ENCODE measurements at places on chromosomes 5 and 9.
A peak's percentile ranks its signal among the peaks of the same experiment; 100 is the strongest.

DNA sequence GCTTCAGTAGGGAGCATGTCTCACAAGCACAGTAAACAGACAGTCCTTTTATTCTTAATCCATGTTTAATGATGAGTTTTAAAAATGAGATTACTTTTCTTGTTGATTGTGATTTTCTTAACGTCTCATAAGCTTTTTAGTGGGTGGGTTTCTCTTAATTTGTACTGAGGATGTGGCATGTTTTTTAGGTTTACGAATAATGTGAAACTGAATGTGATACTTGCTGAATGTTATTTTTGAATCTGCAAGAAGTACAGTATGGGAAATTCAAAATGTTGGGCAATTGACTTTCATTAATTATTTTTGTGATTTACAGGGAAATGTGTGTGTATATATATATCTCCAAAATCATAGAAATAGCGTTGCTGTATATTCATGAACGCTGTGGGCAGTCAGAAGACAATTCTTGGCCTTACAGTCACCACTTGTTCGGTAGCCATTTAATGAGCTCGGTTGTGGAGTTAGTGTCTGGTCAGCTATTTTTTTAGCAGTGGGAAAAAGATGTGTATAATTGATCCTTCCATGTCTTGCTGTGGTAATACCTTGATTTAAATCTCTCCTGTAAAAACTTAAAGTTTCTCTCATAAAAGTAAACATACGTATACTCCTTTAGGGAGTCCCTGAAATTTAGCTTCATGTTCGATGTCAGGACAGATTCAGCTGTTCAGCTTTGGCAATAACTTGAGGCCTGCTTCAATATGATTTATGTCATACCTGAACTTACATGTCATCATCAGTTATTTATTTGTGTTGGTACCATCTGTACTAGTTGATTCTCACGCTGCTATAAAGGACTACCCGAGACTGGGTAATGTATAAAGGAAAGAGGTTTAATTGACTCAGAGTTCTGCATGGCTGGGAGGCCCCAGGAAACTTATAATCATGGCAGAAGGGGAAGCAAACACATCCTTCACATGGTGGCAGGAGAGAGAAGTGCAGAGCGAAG, 15.0 kb downstream of the ICE1 start:
- DNase-seq, result no peak

DNA sequence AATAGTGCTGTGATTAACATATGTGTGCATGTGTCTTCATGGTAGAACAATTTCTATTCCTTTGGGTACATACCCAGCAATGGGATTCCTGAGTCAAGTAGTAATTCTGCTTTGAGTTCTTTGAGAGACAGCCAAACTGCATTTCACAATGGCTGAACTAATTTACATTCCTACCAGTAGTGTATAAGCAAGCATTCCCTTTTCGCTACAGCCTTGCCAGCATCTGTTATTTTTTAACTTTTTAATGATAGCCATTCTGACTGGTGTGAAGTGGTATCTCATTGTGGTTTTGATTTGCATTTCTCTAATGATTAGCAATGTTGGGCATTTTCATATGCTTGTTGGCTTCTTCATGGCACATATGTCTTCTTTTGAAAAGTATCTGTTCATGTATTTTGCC, 308.5 kb downstream of the ARRDC3 start:
- no peak for DNase-seq

DNA sequence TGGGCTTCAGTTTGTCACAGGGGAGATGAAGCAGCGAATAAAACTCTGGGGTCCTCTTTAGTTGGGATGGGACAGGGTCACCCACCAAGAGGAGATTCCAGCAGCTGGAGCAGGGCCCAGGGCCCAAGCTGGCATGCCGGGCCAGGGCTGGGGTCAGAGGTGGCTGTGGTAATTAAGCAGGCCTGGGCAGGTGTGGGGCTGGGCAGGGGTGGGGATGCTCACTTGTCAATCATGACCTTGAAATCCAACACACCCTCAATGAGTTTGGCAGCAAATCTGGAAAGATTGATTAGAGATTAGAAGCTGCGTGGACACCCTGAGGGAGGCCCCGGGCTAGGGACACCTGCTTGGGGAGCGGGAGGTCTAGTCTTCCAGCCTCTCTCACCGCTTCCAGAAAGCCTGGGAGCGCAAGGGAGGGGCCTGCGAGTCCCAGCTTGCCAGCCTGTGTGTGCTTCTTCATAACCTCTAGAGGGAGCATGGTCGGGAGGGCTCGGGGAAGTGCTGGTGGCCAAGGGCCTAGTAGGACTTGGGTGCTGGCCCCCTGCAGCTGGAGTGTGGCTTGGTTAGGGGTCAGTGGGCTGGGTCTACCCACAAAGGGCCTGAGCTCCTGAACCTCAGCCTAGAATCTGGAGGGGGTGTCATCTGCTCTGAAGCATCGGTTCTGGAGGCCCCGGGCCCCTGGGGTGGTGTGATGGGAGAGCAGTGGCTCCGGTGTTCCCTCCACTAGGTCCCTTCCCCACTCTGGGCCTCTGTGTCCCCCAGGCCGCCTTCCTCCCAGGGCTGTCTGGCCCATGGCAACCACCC, 7.6 kb downstream of the CRAT start:
- peak; percentile 52 for DNase-seq

DNA sequence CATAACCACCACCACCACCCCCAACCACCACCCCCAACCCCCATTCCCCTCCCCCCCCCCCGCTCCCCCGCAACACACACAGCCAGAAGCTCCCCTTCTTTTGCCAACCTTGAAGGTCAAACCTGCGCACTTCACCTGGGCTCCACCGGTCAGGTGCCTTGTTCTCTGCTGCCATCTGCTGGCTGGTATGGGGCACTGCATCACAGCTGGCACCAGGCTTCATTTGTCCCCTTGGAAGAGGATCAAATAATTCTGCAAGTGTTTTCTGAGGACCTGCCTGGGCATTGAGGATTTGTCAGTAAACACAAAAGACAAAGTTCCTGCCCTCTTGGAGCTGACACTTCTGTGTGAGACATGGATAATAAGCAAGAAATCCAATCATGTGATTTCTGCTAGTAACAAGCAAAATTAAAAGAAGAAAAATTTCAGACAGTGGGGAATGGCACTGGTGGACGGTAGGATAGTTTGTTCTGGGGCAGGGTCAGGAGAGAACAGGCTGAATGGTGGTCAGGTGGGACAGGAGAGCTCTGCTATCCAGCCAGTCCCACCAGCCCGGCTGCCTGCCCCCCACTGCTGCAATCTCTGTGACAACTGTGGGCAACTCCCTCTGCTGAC, 55.6 kb upstream of the LMX1B start:
- DNase-seq, result peak; percentile 77

DNA sequence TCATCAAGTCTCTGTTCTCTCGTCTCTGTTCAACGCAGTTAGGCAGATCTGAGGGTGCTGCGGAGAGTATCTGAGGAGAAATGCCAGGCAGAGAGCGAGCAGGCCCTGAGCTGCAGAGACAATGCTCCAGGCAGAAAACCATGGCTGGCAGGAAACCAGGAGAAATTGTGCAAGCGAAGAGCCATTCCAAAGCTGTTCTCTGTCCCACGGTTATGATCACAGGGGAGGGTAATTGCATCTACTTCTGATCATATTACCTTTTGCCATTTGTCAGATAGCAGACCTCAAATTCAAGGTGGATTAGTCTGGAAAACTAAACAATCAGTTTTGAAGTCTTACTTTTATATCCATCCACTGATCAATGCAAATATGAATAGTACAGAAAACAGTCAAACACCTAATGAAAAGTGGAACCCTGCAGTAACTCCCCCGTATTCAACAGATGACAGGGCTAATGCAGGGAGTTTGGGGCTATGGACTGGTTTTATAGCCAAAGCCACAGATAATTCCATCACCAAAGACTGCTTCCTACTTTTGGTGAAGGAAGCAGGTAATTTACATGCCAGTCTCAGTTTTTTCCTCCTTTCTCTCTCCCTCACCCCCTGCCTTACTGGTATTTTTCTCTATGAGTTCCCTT, 228.0 kb downstream of the DCP2 start:
- DNase-seq, result no peak

DNA sequence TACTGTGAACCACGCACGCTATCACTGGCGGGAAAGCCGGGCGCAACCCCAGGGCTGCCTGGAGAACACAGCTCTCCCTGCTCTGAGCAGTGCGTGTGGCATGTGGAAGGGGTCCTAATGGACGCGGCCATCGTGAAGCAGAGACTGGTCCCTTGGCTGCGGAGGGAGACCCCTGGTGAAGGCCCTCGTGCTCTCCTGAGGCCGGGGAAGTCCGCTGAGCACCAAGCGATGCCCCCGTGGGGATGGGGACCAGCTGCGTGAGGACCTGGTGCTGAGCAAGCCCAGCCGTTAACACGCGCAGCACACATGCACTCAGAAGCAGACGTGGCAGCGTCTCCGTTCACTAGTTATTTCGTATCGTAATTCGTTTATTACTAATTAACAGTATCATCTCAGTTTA, 24.4 kb downstream of the SLC12A7 start:
- no peak for DNase-seq

GRCh38 chr5:50744776-50745175, 78.3 kb downstream of the PARP8 start:
- DNase-seq, result no peak

- peak; percentile 29 for DNase-seq
Observed at GRCh38 chr5:78127875-78128274, 166.6 kb downstream of the AP3B1 start.

- peak; percentile 69 for DNase-seq
Observed at GRCh38 chr9:93346231-93347112, 105.0 kb upstream of the FAM120A start.

DNA sequence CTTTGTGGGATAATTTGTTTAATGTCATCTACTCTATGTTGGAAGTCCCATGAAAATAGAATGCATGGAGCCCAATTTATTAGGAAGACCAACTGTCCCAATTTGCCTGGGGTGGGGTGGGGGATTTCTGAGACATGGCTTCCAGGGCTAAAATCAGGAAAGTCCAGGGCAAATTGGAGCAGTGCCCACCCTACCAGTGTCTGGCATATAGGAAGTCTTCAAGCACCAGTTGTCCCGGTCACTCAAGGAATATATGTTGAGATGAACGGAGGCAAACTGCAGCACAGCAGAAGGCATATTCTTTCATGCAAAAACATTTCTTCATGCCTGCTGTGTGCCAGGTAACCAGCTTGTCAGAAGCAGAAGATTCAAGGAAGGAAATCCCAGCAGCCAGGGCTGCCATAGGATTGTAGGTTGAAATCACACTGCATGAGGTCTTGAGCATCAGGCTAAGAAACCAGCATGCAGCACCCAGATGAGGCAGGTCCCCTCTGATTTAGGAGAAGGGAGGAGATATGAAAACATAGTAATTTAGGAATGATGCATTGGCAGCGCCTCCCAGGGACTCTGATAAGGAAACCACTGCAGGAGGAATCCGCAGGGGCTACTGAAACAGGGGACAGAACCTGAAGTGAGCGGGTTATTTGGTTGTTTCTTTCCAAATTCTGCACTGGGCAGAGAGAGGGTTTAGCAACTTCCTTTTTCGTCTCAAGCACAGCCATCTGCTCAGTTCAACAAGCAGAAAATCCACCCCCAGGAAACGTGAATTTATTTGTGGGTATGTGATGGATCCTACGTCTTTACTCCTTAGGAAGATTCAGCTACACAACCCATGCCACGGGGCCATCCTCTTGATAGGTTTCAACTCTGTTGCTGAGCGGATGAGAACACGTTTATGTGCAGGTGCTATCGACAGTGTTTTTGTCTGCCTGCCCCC, 112.6 kb upstream of the CPEB4 start:
- no peak for DNase-seq

DNA sequence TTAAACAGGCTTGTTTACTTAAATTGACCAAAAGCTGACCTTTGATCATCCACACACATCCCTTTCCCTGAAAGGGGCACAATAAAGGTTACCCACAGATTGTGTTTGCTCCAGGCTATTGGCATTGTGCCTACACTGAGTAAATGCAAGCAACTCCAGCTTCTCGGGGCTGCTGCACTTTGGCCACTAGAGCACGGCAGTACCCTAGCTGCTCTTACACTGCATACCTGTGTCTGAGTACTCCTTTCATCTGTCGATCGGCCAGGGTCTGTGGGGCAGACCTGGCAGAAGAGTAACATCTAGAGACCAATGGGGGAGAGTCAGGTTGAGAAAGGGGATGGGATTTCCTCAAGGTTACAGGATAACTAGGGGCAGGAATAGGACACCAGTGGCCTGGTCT, 281.9 kb upstream of the NMUR2 start:
- DNase-seq, result no peak

GRCh38 chr5:151240924-151241635, 11.9 kb upstream of the GM2A start:
- DNase-seq, result no peak
